ENCODE measurements at places on chromosomes 7 and 10. TPM values are rescaled to one million over a fixed set of nuclear protein-coding genes. Genes with fewer than 3 reads are reported as not detected.

DNA sequence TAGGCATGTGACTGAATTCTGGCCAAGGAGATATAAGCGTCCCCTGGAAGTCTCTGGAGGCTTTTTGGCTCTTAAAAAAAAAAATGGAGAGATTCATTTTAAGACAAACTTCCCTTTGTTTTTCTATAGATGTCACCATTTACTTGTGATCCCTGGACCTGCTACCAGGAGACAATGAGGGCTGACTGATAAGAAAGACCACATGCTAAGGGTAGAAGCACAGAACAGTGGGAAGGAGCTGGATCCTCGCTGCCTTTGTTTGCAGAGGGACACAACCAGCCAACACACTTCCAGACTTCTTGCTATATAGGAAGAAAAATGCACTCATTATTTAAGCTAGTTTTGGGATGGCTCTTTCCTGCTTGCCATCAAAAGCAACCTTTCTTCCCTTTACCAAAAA lies 172.2 kb downstream of the GRM8 start:
- H3K36me3 ChIP-seq: no peaks in the 10 kb centered on the region
- H3K4me1 ChIP-seq: no peaks in the 10 kb centered on the region
- no peak for DNase-seq

DNA sequence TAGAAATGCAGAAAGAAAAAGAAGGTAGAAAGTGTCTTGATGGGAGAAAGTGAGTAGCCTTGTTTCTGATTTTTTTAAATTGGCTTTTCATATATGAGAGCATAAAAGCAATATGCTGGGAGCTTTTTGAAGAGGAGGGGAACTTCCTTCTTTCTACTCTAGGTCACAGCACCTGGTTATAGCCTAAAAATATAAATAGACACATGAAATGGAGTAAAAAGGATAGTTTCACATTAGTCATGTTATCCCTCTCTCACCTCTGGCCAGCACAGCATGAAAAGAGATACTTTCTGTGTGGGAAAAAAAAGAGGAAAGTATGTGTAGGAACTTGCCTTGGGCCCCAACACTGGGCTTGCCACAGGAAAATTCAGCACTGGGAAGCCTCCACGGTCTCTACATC lies 292.2 kb upstream of the ZWINT start:
- no peak overlapping the region for H3K27ac ChIP-seq
- peaks cover 5% of the 10 kb centered on the region for H3K4me1 ChIP-seq
- peaks cover 7% of the 10 kb centered on the region for H3K36me3 ChIP-seq
- no peak for DNase-seq
- H3K4me3 ChIP-seq: no peak overlapping the region

- no peaks in the 10 kb centered on the region for H3K4me1 ChIP-seq
- DNase-seq: no peak
- no peaks in the 10 kb centered on the region for H3K27me3 ChIP-seq
- H3K27ac ChIP-seq: no peak overlapping the region
- no peak overlapping the region for H3K4me3 ChIP-seq
Observed at GRCh38 chr7:120966961-120967360, 16.4 kb downstream of the ING3 start.

DNA sequence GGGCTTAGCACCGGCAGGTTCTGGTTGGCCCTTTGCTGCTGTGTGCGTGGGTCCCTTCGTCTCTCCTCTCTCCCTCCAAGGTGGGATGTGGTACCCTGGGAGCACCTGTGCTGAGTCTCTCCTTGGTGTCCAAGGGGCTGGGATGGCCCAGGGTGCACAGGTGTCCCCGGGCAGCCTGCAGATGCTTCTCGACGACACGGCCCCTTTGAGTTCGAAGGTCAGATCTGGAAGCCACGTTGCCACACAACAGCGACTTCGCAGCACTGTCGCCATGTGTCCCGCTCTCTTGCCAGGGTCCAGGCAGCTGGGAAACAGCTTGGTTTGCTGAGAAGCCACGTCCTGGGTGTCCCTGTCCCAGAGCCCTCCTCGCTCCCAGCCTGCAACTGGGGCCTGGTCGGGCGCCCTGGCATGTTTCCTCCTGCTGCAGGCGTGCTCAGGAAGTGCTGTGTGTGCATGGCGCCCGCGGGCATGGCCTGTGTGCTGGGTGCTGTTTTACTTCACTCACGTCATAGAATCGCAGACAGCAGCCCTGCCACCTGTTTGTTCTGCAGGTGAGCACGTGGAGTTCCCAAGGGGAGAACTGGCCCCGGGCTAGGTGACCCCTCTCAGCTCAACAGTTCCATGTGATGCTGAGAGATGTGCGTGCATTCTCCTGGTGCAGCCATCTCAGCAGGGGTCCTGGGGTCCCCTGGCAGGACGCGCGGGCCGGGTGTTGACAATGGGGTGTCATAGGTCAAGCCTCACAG lies 70.9 kb downstream of the DNAJB6 start:
- DNase-seq: no peak
- H3K36me3 ChIP-seq: peaks cover 14% of the 10 kb centered on the region
- no peaks in the 10 kb centered on the region for H3K27me3 ChIP-seq

MACROH2A2 gene
- total RNA-seq: 17.6 TPM

DNA sequence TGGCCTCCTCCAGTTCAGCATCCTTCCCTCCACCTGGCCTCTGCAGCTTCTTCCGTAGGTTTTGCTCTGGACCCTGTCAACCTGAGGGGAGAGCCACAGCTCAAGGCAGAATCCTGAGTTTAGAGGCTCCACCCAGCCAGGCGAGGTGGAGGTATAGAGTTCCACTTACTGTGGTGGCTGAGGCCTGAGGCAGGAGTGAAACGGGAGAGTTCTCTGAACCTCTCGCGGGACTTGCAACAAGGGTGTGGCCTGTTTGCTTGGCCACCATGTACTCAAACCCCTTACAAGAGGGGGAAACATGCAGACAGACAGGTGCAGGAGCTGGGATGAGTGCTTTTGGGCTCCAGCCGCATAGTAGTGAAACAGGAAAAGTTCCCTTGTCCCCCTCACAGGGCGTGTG lies 154.0 kb upstream of the C7orf33 start:
- DNase-seq: no peak
- H3K4me3 ChIP-seq: no peak overlapping the region
- no peak overlapping the region for H3K27ac ChIP-seq
- peaks cover 11% of the 10 kb centered on the region for H3K4me1 ChIP-seq
- no peaks in the 10 kb centered on the region for H3K27me3 ChIP-seq

SEC61A2 gene
- total RNA-seq: 11.4 TPM

OIT3 gene
- total RNA-seq: not detected

DNA sequence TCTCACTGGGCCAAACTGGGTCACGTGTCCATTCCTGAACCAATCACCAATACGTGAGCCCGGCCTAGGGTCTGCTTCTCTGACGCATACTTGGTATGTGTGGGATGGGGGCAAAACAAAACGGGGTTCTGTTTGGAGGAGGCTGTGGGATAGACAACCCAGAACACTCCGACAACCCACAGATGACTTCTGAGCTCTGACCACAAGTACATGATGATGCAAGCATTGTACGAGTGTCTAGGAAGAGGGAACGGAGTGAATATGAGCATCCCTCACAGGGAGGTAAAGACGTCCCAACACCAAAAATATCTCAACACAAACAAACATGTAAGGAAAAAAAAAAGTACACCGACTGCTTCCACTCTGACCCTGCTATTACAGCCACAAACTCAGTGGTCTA lies 5.6 kb downstream of the DAGLB start:
- DNase-seq: peak; percentile 29
- no peak overlapping the region for H3K4me3 ChIP-seq
- H3K36me3 ChIP-seq: peaks cover 83% of the 10 kb centered on the region
- no peaks in the 10 kb centered on the region for H3K27me3 ChIP-seq
- H3K27ac ChIP-seq: peak overlapping the region; percentile 46

- H3K4me1 ChIP-seq: no peaks in the 10 kb centered on the region
- H3K36me3 ChIP-seq: peaks cover 4% of the 10 kb centered on the region
- no peak for DNase-seq
- H3K4me3 ChIP-seq: no peak overlapping the region
- no peaks in the 10 kb centered on the region for H3K27me3 ChIP-seq
- H3K27ac ChIP-seq: no peak overlapping the region
Observed at GRCh38 chr7:50775231-50775630, 7.5 kb downstream of the GRB10 start.

DNA sequence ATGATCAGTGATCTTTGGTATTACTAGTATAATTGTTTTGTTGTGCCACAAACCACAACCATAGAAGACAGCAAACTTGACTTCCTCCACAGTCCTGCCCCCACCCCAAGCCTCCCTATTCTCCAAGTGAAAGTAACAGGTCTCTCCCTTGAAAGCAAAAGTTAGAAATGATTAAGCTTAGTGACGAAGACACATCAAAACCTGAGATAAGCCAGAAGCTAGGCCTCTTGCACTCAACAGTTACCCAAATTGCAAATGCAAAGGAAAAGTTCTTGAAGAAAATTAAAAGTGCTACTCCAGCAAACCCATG lies 7.5 kb downstream of the SAR1A start:
- peaks cover 36% of the 10 kb centered on the region for H3K4me1 ChIP-seq
- peak overlapping the region; percentile 75 for H3K27ac ChIP-seq
- H3K36me3 ChIP-seq: peaks cover 73% of the 10 kb centered on the region
- DNase-seq: no peak
- H3K27me3 ChIP-seq: no peaks in the 10 kb centered on the region

- DNase-seq: no peak
- H3K27me3 ChIP-seq: no peaks in the 10 kb centered on the region
- no peaks in the 10 kb centered on the region for H3K36me3 ChIP-seq
- H3K4me3 ChIP-seq: no peak overlapping the region
- no peaks in the 10 kb centered on the region for H3K4me1 ChIP-seq
Observed at GRCh38 chr10:1807924-1808323, 70.6 kb upstream of the ADARB2 start.

GRCh38 chr10:127592586-127592985 lies 43.5 kb downstream of the NPS start:
- H3K4me3 ChIP-seq: no peak overlapping the region
- no peak overlapping the region for H3K27ac ChIP-seq
- peaks cover 43% of the 10 kb centered on the region for H3K27me3 ChIP-seq
- H3K36me3 ChIP-seq: no peaks in the 10 kb centered on the region

DNA sequence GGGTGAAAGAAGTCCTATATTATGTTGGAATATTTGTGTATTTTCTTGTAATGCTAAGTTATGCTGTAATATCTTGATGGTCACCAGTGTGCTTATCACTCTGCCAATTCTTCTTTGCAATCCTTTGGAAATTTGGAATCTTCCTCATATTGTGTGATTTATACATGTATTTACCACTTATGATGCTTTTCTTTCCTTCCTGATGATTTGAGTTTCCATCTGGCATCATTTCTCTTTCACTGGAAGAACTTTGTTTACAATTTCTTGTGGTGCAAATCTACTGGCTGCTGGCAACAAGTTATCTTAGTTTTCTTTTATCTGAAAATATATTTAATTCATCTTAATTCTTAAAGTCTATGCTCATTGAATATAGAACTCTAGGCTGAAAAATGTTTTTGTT lies 29.2 kb downstream of the CFAP69 start:
- H3K4me3 ChIP-seq: no peak overlapping the region
- no peaks in the 10 kb centered on the region for H3K27me3 ChIP-seq
- no peaks in the 10 kb centered on the region for H3K4me1 ChIP-seq

ZWINT gene
- 30.4 TPM for total RNA-seq

DNA sequence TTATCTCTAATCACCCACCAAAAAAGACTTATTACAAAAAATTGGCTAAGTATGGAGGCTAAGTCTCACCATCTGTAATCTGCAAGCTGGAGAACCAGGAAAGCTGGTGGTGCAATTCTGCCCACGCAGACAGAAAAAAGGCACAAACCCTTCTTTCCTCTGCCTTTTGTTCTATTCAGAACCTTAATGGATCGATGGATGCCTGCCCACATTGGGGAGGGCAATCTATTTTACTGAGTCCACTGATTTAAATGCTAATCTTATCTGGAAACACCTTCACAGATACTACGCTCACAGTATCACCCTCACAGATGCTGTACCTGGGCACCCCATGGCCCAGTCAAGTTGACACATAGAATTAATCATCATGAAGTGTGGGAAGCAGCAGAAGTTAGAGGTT lies 10.2 kb downstream of the IGFBP3 start:
- peaks cover 5% of the 10 kb centered on the region for H3K4me1 ChIP-seq
- no peak overlapping the region for H3K4me3 ChIP-seq
- H3K27me3 ChIP-seq: no peaks in the 10 kb centered on the region
- H3K27ac ChIP-seq: no peak overlapping the region
- no peak for DNase-seq
- H3K36me3 ChIP-seq: peaks cover 6% of the 10 kb centered on the region

- H3K27ac ChIP-seq: no peak overlapping the region
- H3K36me3 ChIP-seq: no peaks in the 10 kb centered on the region
- H3K4me1 ChIP-seq: peaks cover 6% of the 10 kb centered on the region
Observed at GRCh38 chr10:104099269-104099668, 13.6 kb upstream of the COL17A1 start.

TMEM184A gene
- 9.0 TPM for total RNA-seq

ZNF239 gene
- 16.4 TPM for total RNA-seq

- no peak overlapping the region for H3K4me3 ChIP-seq
- DNase-seq: no peak
- H3K36me3 ChIP-seq: no peaks in the 10 kb centered on the region
- no peaks in the 10 kb centered on the region for H3K4me1 ChIP-seq
- H3K27me3 ChIP-seq: peaks cover 1% of the 10 kb centered on the region
- H3K27ac ChIP-seq: no peak overlapping the region
Observed at GRCh38 chr7:157515342-157516041, 178.7 kb downstream of the DNAJB6 start.

MSMB gene
- not detected for total RNA-seq

- H3K4me1 ChIP-seq: no peaks in the 10 kb centered on the region
- no peak overlapping the region for H3K27ac ChIP-seq
- no peak overlapping the region for H3K4me3 ChIP-seq
- H3K27me3 ChIP-seq: no peaks in the 10 kb centered on the region
- peaks cover 6% of the 10 kb centered on the region for H3K36me3 ChIP-seq
Observed at GRCh38 chr10:76411729-76412435, 980.5 kb downstream of the LRMDA start.

DNA sequence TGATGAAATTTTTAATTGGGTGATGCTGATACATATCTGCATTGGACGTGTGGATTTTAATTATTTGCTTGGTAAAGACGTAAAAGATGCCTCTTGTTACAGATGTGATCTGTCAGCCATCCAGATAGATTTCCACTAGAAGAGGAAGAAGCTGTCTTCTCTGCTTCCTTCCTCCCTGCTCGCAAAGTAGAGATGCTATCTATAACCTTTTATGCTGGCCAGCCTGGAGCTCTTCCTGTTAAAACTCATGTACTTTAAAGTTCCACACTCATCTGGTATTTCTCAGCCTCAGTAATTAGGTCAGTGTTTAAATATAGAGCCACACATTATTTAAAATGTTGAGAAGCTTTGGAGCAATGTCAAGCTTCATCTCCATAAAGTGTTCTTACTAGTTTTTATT lies 51.2 kb upstream of the TMEM229A start:
- DNase-seq: no peak
- H3K4me1 ChIP-seq: peaks cover 15% of the 10 kb centered on the region
- H3K36me3 ChIP-seq: no peaks in the 10 kb centered on the region

- H3K4me1 ChIP-seq: no peaks in the 10 kb centered on the region
- H3K36me3 ChIP-seq: no peaks in the 10 kb centered on the region
- H3K4me3 ChIP-seq: no peak overlapping the region
- no peak overlapping the region for H3K27ac ChIP-seq
Observed at GRCh38 chr7:16270844-16271243, 150.5 kb downstream of the CRPPA start.

GRCh38 chr10:77163670-77164348 lies 473.8 kb downstream of the KCNMA1 start:
- H3K36me3 ChIP-seq: no peaks in the 10 kb centered on the region
- H3K4me3 ChIP-seq: peak overlapping the region; percentile 33
- H3K27ac ChIP-seq: peak overlapping the region; percentile 71
- peaks cover 47% of the 10 kb centered on the region for H3K4me1 ChIP-seq
- DNase-seq: peak; percentile 97

GRCh38 chr10:132779549-132780294 lies 6.2 kb downstream of the NKX6-2 start:
- H3K36me3 ChIP-seq: peaks cover 11% of the 10 kb centered on the region
- H3K27ac ChIP-seq: no peak overlapping the region
- no peak overlapping the region for H3K4me3 ChIP-seq
- H3K27me3 ChIP-seq: no peaks in the 10 kb centered on the region
- H3K4me1 ChIP-seq: no peaks in the 10 kb centered on the region

GRCh38 chr7:138282997-138283396 lies 177.1 kb upstream of the TRIM24 start:
- no peak overlapping the region for H3K4me3 ChIP-seq
- no peaks in the 10 kb centered on the region for H3K27me3 ChIP-seq
- no peak overlapping the region for H3K27ac ChIP-seq
- H3K4me1 ChIP-seq: no peaks in the 10 kb centered on the region

All from MCF 10A (cell line).